ENCODE measurements at places on chromosomes 12 and 14. TPM values are rescaled to one million over a fixed set of nuclear protein-coding genes. Genes with fewer than 3 reads are reported as not detected.

The TNS2 gene
- 1.5 TPM for total RNA-seq

- H3K4me1 ChIP-seq = peaks cover 16% of the 10 kb centered on the region
- H3K27ac ChIP-seq = no peak overlapping the region
- DNase-seq = no peak
Measured at GRCh38 chr12:2334689-2335088, 281.9 kb downstream of the CACNA1C start.

GRCh38 chr14:87139299-87139698 is 853.7 kb downstream of the GALC start:
- DNase-seq = no peak
- H3K27me3 ChIP-seq = no peaks in the 10 kb centered on the region
- H3K4me3 ChIP-seq = no peak overlapping the region

The LRFN5 gene
- total RNA-seq = not detected

- H3K27me3 ChIP-seq = peaks cover 11% of the 10 kb centered on the region
- no peak overlapping the region for H3K4me3 ChIP-seq
- H3K4me1 ChIP-seq = no peaks in the 10 kb centered on the region
- peaks cover 19% of the 10 kb centered on the region for H3K36me3 ChIP-seq
- DNase-seq = no peak
- H3K27ac ChIP-seq = no peak overlapping the region
Measured at GRCh38 chr12:10645910-10646309, 27.9 kb downstream of the STYK1 start.

- no peaks in the 10 kb centered on the region for H3K4me1 ChIP-seq
- H3K27me3 ChIP-seq = no peaks in the 10 kb centered on the region
- peaks cover 4% of the 10 kb centered on the region for H3K36me3 ChIP-seq
- H3K27ac ChIP-seq = peak overlapping the region; percentile 65
- no peak for DNase-seq
Measured at GRCh38 chr12:123410041-123410412, 26.1 kb downstream of the KMT5A start.

- peaks cover 44% of the 10 kb centered on the region for H3K27me3 ChIP-seq
- no peaks in the 10 kb centered on the region for H3K36me3 ChIP-seq
- no peak overlapping the region for H3K27ac ChIP-seq
- no peak for DNase-seq
- H3K4me1 ChIP-seq = no peaks in the 10 kb centered on the region
Measured at GRCh38 chr12:80714055-80714454, 2.7 kb upstream of the MYF5 start.

DNA sequence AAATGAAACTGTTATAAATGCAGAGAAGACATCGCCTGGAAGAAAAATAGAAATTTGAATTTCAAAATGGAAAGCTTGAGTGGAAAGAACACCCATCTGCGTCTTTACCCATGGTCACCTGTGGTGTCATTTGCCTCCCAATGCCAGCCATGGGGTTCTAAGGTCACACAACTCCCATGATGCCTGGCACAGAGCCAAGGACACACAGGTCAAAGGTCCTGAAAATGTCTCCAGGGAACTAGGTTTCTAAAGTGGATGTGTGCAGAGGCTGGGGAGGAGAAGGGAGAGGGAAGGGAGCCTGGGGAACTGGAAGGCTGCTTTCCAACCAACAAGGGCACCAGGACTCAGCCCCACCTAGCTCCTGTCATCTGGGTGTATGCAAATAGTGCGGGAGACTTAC is 724.0 kb upstream of the TMEM132C start:
- H3K27me3 ChIP-seq = no peaks in the 10 kb centered on the region
- H3K36me3 ChIP-seq = no peaks in the 10 kb centered on the region
- H3K4me1 ChIP-seq = no peaks in the 10 kb centered on the region
- H3K27ac ChIP-seq = no peak overlapping the region
- no peak overlapping the region for H3K4me3 ChIP-seq
- no peak for DNase-seq

DNA sequence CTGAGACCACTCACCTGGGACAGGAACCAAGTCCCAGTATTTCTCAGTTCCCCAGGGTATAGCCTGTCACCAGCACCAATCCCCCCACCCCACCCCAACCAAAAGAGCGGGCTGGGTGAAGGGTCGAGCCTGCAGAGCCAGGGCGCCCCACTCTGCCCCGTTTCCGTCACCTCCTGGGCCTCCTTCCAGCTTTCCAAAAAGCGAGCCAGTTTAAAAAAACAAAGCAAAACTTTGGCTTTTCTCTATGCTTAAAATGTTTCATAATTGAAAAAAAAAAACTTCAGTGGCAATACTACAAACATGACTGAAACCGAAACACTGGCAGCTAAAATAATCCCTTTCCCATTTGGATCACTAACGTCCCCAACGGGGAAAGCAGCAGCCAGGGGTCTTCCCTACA is 7.5 kb downstream of the CAMKK2 start:
- no peak for DNase-seq
- no peak overlapping the region for H3K27ac ChIP-seq
- no peak overlapping the region for H3K4me3 ChIP-seq
- H3K36me3 ChIP-seq = no peaks in the 10 kb centered on the region
- H3K4me1 ChIP-seq = peaks cover 20% of the 10 kb centered on the region

DNA sequence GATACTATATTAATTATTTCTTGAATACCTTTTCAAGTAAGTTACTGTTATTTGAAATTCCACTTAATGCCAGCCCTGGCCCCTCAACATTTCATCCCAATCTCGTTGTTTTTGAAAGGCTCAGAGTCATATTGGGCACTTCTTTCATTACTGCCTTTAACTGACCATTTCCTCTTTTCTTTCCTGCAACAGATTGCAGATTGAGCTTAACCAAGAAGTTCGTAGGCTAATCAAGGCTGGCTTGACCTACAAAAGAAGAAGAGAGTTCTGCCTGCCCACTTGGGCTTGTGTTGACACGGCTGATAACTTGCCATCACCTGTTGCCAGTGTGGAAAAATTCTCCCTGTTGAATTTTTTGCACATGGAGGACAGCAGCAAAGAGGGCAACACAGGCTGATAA is 91.0 kb downstream of the FLRT2 start:
- no peak overlapping the region for H3K27ac ChIP-seq
- no peak overlapping the region for H3K4me3 ChIP-seq
- no peaks in the 10 kb centered on the region for H3K36me3 ChIP-seq
- H3K27me3 ChIP-seq = no peaks in the 10 kb centered on the region

- no peaks in the 10 kb centered on the region for H3K36me3 ChIP-seq
- peaks cover 5% of the 10 kb centered on the region for H3K4me1 ChIP-seq
- no peak for DNase-seq
- no peak overlapping the region for H3K27ac ChIP-seq
- no peak overlapping the region for H3K4me3 ChIP-seq
Measured at GRCh38 chr12:46963977-46964971, 115.1 kb upstream of the PCED1B start.

DNA sequence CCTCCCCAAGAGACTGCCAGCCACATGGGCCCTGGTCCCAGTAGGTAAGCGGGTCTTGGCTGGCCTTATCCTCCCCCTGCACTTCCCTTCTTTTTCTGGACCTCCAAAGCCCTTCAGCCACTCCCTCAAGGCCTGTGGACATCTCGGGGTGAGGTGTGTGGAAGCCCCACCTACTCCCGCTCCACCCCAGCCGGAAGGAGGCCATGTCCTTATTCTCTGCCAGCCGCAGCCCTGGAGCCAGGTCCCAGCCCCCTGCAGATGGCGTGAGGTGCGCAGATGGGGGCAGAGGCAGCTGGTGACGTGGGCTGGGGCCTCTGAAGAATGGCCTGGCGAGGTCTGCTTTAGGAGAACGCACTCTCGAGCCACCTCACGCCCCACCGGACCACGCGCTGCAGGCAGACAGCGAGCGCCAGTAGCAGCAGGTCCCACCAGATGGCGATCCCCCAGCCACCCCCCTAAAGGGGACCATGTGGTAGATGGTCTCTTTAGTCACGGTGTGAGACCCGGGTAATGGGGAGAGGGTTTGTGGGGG is 167.1 kb downstream of the TSPAN9 start:
- H3K36me3 ChIP-seq = no peaks in the 10 kb centered on the region
- no peak overlapping the region for H3K4me3 ChIP-seq
- H3K27me3 ChIP-seq = peaks cover 4% of the 10 kb centered on the region
- H3K4me1 ChIP-seq = peaks cover 4% of the 10 kb centered on the region
- DNase-seq = no peak

- DNase-seq = no peak
- peaks cover 8% of the 10 kb centered on the region for H3K4me1 ChIP-seq
- no peaks in the 10 kb centered on the region for H3K27me3 ChIP-seq
- no peak overlapping the region for H3K27ac ChIP-seq
- H3K4me3 ChIP-seq = no peak overlapping the region
- H3K36me3 ChIP-seq = peaks cover 6% of the 10 kb centered on the region
Measured at GRCh38 chr14:65044596-65044959, 57.7 kb downstream of the MAX start.

The REM2 gene
- total RNA-seq = 4.7 TPM

GRCh38 chr14:45144658-45145057 is 8.9 kb downstream of the FANCM start:
- H3K4me1 ChIP-seq = peaks cover 14% of the 10 kb centered on the region
- H3K27me3 ChIP-seq = no peaks in the 10 kb centered on the region
- DNase-seq = no peak
- peaks cover 6% of the 10 kb centered on the region for H3K36me3 ChIP-seq
- H3K27ac ChIP-seq = no peak overlapping the region

DNA sequence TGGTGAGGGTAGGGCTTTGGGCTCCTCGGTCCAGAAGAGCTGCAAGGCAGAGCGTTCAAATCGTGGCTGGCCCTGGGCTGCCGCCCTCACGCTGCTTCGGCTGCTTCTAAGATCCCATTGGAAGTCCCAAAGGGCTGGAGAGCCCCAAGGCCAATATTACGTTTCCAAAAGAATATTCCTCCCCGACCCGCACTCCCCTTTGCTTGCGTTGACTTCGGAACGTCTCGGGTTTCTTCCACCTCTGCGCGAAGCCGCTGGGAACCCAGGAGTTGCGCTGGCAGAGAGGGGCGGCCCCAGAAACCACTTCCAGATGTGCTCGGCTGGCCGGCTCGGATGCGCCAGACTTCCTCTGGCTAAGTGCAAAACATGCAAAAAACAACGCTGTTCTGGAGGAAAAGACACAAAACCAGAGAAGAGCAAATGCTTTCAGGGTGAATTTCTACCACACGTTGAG is at the start of gene GLT8D2:
TSS of gene GLT8D2 (minus strand) at position 285 of the 454 bp plus-strand sequence. CDS start 30,539 bp downstream, outside the sequence.
- peak within 1 kb of the TSS; percentile 76 for H3K4me3 ChIP-seq
- H3K27ac ChIP-seq = no peak within 1 kb of the TSS
- peaks cover 9% of the 10 kb centered on the region for H3K4me1 ChIP-seq
- H3K36me3 ChIP-seq = no peaks in the 10 kb centered on the region

DNA sequence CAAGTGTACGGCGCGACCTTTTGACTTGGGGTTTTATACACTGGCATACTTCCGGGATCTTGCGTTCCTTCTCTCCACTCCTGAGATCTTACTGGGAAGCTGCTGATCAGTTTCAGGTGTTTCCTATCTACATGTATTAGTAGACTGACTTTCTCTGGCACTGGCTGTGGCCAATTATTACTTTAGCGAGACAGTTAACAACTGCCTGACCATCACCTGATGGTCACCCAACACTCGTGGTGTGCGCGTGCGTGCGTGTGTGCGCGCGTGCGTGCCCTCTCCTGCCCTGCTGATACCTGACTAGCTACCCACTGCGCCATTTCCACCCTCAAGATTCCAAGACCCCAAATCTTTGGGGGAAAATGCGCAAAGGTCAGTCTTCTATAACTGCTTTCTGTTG is 249.9 kb downstream of the AEBP2 start:
- H3K27me3 ChIP-seq = peaks cover 8% of the 10 kb centered on the region
- H3K27ac ChIP-seq = no peak overlapping the region
- no peaks in the 10 kb centered on the region for H3K4me1 ChIP-seq
- no peak for DNase-seq
- peaks cover 2% of the 10 kb centered on the region for H3K36me3 ChIP-seq
- no peak overlapping the region for H3K4me3 ChIP-seq

The TAS2R42 gene
- total RNA-seq = not detected
